ENCODE measurements at places on chromosomes 13 and 19.

DNA sequence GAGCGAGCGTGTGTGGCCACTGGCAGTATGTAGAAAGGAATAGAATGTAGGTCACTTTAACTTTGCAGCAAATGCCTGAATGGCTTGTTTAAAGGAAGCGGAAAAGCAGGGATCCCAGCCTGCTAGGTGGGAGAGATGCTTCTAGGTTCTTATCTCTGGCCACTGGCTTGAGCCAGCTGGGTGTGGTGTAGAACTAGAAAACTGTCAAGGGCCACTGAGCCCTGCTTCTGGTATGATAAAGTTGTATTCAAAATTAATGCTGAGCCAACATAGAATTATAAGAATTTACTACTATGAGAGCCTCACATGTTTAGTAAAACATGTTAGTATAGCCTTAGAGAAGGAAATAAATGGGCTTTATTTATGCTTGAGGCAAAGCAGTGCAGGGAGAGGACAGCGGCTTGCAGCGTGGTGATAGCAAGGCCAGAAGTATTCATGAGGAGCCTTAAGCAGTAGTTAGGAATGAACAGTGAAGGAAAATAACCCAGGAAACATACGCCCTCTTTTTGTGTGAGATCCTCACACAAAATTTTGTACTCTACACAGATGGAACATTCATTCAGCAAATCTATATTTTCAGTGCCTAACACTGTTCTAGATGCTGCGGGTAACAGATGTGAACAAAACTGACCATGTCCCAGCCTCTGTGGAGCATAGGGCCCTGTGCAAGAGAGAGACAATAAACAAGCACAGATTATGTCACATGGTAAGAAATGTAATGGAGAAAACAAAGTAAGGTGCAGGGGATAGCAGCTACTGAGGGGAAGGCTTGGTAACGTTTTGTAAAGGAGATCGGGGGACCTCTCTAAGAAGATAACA is 863.2 kb downstream of the DIAPH3 start:
- ATAC-seq, result peak; percentile 54

DNA sequence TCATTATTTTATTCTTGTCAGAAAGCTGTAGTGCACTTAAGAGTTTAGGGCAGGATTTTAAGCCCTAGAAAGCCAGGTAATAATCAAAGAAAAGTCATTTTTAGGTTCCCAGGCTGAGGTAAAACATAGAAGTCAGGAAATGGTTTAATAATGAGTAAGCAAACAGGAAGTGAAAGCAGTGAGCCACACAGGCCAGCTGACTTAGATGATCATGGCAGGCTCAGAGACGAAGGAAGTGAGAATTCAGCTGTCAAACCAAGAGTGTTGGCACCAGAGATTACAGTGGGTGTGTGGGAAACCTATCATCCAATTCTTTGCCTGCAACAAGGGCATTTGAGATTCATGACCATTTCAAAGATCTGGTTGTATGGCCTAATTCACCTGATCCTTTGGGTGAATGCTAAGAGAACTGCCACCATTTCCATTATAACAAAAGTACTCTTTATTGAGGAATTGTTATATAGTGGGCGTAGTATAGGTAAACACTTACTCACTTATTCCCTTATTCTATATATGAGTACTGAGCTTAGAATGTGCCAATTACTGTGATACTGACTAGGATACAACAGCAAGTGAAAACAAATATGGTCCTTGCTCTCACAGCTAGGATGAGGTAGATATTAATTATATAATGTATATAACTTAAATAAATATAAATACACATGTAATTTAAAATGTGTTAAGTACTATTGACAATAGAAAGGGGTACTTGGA is 103.7 kb upstream of the EDNRB start:
- ATAC-seq, result peak; percentile 100

DNA sequence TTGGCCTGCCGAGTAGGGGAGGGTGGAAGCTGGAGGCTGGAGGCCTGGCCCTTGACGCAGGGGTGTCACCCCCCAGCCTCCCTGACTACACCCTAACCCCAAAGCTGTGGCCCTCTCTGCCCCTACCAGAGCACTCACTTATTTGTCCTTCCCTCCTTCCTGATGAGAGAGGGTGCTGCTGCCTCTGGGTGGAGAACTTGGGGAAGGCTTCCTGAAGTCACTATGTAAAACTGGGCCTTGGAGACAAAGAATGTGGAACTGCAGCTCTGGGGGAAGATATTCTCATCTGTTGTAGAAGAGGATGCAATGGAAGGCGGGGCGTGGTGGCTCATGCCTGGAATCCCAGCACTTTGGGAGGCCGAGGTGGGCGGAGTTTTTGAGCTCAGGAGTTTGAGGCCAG is 485.2 kb downstream of the ZNF536 start:
- ATAC-seq, result no peak

DNA sequence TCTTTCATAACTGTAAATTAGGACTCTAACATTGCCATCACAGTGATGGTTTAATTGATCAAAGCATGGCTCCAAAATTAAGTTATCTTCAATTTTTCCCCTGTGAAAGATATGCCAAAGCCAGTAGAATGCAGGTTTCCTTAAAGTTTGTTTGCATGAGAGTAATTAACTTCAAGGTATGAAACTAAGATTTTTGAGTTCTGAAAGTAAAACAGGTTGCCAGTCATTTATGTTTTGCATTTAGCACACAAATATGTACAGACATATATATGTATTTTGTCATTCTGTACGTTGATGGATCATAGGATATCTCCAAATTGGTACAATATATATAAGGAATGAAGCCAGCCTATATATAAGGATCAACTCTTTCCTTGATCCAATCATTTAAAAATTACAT is 23.6 kb upstream of the NDFIP2 start:
- no peak for ATAC-seq

GRCh38 chr13:51502153-51502651 is 49.4 kb upstream of the INTS6 start:
- ATAC-seq, result peak; percentile 89

- ATAC-seq, result no peak
These were observed 163.6 kb downstream of the SPRY2 start for GRCh38 chr13:80177327-80177726.

GRCh38 chr13:80361883-80362327 is 21.0 kb upstream of the SPRY2 start:
- peak; percentile 8 for ATAC-seq

DNA sequence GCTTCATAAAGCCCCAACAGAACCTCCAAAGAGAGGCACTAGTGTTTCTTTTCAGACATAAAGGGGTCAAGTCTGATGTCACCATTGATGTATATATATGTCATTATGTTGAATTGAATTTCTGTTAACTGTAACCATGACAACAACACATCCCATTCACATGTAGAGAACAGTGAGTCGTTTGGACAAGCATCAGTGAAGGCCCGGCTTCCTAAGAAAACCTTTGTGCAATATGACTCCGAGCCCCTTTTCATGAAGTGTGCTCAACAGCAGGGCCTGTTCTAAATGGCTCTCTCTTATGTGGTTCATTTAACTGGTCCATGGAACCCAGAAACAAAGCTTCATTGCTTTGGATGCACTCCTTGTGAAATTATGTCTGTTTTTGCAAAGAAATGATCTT is 67.2 kb upstream of the UBL3 start:
- ATAC-seq, result no peak

GRCh38 chr13:40105231-40105630 is 449.8 kb downstream of the COG6 start:
- no peak for ATAC-seq

GRCh38 chr13:46571189-46571908 is 18.4 kb downstream of the LRCH1 start:
- peak; percentile 51 for ATAC-seq

DNA sequence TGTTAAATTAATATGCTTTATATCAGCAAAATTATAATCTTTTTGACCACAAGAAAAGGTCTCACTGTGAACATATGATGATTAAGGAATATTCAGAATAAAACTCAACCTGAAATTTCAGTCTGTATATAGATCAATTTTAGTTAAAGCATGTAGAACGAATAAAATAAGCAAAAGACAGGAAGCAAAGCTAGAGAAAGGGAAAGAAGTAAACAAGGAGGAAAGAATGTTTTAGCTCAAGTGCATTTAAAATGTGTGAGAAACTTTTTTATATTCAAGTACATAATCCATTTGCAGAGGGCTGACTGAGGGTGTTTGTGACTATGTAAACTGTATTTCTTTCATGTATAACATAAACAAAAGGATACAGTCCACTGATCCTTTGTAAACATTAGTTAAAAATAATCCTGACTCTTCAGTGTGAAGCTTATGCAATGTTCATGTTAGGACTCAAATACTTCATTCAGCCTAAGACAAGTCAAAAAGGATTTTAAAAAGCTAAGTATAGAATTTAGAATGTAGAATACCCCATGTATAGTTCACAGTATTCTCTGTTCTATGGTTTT is 472.1 kb downstream of the DIAPH3 start:
- ATAC-seq, result no peak

GRCh38 chr13:93882086-93882651 is 597.3 kb downstream of the DCT start:
- no peak for ATAC-seq

GRCh38 chr13:97295283-97296182 is 73.4 kb downstream of the MBNL2 start:
- no peak for ATAC-seq

DNA sequence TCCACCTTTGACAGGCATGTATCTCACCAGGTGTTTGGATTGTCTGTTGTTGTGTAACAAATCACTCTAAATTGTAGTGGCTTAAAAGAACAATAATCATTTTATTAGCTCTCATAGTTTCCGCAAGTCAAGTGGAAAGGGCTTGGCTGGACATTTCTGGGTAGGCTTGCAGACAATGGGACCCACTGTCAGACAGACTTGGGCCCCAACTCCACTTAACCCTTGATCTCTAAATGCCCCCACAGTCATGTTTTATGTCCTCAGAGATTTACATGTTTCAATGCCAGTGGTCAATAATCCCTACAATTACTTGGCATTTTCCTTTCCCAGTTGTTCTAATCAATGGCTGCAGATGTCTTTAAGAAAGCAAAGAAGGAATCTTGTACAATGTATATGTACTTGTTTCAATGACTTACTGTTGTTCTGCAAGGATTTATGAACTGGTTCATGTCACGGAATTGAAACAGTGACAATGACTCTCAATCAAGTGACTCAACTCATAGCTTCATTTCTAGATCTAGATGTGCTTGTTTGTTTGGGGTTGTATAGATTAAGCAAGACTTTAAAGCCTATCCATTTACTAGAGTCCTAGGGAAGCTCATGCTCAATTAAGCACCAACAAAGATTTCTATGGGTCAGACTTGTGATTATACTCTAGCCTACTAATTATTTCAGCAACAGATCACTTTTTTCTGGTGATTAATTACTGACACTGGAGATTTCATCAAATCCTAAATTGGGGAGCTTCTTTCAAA is 510.1 kb upstream of the NBEA start:
- no peak for ATAC-seq

DNA sequence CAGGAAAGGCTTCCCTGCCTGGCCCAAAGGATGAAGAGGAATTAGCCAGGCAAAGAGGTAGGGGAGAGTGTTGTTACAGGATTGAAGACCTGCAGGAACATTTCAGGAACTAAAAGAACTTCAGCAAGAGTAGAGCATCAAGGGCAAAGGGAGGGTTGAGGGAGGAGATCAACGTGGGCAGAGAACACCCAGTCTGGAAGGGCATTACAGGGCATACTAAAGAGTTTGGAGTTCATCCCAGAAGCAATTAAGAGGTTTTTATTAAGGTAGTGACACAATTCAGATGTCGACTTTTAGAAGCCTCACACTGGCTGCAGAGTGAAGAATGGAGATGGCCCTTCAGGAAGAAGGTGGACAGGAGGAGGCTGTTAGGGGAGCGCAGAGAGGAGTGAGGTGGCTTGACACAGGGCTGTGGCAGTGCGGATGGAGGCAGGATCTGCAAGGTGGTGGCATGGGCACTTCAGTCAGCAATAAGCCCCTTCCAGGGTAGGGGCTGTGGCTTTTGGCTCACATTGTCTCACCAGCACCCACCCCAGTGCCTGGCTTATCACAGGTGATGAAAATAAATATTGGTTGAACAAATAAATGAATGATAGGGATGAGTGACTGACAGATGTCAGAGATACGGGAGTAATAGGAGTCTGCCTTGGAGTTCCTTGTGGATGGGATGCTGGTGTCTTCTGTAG is 24.9 kb downstream of the TEX26 start:
- ATAC-seq, result no peak
